NB4 (cell line): ENCODE measurements at places on chromosomes 5 and 9.

DNA sequence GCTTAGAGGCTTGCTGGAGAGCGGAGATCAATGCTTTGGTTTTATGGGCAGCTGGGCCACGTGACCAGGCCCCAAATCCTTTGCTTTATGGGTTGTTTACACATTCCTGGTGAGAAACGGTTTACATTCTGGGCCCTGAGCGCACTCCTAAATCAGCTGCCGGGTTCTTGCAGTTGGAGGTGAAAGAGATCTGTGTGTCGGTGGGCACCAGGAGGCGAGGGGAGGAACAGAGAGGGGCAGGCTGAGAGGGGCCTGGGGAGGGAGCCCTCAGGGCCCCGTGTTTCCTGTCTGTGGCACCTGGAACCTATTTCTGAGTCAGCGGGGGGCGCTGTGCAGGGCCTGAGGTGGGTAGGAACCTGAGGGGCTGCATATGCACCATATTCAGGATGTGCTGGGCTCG is 63.5 kb upstream of the HAND1 start:
- DNase-seq: no peak

- DNase-seq: no peak
Observed at GRCh38 chr5:359301-359897, 37.9 kb downstream of the AHRR start.

- DNase-seq: peak; percentile 24
Observed at GRCh38 chr9:35436933-35437332, 53.0 kb upstream of the RUSC2 start.

DNA sequence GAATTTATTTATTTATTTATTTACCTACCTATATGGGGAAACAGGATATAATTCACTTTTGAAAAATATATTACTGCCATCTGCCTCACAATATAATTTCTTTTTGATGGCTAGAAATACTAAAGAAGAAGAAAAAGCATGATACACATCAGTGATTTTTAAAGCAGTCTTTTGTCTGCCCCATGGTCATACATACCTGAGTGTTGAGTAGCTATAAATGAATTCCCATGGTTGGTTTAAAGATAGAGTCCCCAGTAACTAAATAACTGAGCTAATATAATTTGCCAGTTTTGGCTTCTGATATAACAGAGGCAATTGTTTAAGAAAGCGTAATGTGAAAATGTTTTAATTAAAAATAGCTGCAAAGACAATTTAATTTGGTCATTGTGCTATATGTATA is 447.8 kb downstream of the PDE4D start:
- no peak for DNase-seq

DNA sequence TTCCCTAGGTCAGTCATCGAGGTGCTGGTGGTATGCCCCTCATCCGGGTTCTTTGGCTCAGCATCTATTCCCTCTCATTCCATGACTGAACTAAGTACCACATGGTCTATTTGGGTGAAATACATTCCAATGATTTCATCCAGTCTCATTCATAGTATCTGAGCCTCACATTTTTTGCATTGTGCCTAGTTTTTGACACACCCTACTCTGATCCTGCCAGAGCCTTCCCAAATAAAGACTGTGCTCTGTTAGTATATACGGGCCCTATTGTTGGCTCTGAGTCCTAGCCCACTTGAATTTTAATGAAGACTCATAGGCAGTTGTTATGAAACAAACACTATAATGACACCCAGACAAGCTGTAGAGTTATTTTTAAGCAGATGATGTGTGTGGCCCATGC is 740.7 kb downstream of the CETN3 start:
- DNase-seq: no peak

- DNase-seq: no peak
Observed at GRCh38 chr9:68708513-68708912, 3.5 kb downstream of the PIP5K1B start.

- DNase-seq: peak; percentile 46
Observed at GRCh38 chr5:100828071-100828897, 74.8 kb downstream of the ST8SIA4 start.

DNA sequence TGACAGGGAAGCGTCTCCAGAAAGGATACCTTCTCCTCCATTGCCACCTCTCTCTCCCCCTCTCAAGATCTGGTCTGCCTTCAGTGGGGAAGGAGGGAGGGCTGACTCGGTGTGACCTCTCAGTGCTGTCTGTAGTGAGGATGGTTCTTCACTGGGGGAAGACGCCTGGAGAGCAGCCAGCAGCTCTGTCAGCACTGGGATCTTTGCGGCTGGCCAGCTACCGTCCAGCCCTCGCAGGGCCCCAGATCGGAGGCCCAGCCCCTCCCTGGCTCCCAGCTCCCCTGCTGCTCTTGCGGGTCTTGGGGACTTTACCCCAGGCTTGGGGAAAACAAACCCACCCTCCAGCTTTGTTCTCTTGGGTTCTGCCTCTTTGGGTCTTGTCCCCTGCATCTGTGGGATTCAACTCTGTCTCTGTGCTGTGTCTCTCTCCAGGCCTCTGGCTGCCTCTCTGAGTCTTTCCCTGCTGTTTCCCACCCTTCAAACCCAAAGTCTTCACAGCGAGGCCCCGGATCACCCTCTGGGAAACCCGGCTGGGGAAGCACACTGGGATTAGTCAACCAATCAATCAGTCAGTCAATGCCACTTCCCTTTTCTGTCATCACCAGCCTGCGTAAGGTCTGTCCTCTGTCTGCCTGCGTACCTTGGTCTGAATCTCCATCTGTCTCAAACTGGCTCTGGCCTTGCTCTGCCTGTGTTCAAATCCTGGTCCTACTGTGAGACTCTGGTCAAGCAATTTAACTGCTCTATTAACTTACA is 23.0 kb downstream of the FGF18 start:
- DNase-seq: no peak

- no peak for DNase-seq
Observed at GRCh38 chr5:44334622-44335021, 54.6 kb downstream of the FGF10 start.

DNA sequence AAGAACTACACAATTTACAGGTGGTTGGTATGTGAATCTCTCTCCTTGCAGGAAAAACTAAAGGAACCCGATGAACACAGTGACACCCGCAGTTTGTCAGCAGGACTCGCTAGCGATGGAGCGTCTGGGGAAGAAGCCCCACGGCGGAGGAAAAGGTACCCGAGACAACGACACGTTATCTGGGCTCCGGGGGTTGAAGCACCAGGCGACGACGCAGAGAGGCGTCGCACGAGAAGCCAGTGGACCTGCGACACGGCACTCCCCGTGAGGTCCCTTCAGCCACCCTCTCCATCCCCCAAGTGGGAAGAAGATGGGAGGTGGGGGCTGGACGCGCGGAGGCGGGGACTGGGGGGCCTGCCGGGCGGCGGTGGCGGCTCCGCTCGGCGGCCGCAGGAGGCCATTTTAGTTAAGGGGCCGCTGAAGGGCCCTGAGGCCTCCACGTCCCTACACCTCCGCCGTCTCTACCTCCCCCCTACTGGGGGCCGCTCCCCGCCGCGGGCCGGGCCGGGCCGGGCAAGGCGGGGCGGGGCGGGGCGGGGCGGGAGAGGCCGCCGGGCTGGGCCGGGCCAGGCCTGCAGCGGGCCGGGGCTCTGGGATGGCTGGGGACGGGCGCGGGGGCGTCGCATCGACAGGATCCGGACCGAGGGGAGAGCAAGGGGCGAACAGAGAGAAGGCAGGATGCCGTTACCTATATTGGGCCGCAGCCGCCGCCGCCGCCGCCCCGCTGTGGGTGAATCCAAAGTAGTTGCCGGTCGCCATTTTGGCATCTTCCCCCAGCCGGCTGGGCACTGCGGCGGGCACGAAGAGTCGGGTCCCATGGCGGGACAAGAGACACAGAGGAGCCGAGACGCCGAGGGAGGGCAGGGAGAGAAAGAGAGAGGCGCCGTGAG is 754 bp downstream of the ZFR start:
- DNase-seq: peak; percentile 73

GRCh38 chr9:121214005-121214404 is 12.3 kb upstream of the RAB14 start:
- no peak for DNase-seq

DNA sequence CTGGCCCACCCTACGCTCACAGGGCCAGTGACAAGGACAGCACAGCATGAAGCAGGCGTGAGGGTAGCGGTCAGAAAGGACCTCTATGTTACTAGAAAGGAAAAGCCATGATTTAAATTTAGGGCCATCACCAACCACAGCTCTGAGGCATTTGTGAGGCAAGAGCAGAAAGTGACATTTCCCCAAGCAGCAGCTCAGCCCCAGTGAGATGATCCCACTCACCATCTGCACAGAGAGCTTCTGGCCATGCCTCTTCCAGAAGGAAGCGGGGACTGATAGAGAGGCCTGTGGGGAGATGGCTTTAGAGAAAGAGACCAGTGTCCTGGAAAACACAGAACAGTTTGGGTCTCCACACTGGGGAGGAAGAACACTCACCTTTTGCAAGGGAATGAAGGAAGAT is 413.9 kb downstream of the SPOCK1 start:
- no peak for DNase-seq

GRCh38 chr9:70412832-70413463 is 1.5 kb downstream of the KLF9 start:
- DNase-seq: peak; percentile 34

GRCh38 chr5:54063817-54064216 is 246.6 kb downstream of the ARL15 start:
- no peak for DNase-seq

DNA sequence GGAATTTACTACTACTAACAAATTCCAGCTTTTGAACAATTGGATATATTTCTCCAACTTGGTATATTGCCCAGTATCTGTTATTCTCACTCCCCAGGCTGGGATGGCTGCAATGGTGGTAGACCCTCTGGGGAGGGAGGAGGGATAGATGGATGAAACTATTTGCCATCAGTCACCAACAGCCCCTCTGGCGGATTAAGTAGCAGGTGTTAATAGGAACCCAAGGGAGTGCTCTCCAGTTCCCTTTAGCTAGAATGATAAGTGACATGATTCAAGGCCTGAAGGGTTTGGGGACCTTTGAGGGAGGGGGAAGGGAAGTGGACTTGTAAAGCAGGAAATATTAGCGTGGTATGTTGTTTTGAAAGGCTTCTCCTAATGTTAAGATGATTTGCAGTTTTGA is 824.0 kb upstream of the ARRDC3 start:
- DNase-seq: no peak

GRCh38 chr5:78504704-78505677 is 143.6 kb downstream of the LHFPL2 start:
- no peak for DNase-seq

GRCh38 chr5:54471398-54471797 is 15.9 kb downstream of the HSPB3 start:
- DNase-seq: no peak

GRCh38 chr5:98349251-98349989 is 424.0 kb upstream of the RGMB start:
- DNase-seq: peak; percentile 35

GRCh38 chr9:105024529-105024928 is 96.6 kb upstream of the ABCA1 start:
- DNase-seq: peak; percentile 44

GRCh38 chr5:25119650-25120049 is 474.9 kb upstream of the CDH10 start:
- peak; percentile 35 for DNase-seq

DNA sequence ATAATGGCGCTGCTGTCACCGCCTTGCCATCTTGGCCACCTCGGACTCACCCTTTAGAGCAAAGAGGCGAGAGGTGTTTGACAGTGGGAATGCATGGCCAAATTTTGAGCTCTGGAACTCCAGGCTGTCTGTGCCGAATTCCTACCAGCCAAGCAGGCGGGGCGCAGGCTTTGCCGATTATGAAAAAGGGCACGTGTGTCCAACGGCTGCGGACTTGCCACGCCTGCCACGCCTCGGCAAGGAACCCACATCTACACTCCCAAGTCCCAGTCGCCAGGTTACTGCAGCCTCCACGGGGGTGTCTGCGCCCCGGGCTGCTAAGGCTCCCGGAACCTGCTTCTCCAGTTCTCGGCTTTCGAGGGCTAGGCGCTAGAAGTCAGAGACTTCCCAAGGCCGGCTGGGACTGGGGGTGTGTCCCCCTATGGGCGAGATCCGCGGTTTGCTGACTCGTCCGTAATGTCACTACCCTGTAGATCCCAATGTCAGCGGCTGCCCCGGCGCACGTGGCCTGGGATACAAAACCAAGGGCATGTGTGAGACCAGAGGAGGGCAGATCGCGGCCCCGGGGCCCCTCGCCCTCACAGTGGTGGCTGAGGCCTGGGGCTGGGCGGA is 2.8 kb downstream of the NPR3 start:
- no peak for DNase-seq

DNA sequence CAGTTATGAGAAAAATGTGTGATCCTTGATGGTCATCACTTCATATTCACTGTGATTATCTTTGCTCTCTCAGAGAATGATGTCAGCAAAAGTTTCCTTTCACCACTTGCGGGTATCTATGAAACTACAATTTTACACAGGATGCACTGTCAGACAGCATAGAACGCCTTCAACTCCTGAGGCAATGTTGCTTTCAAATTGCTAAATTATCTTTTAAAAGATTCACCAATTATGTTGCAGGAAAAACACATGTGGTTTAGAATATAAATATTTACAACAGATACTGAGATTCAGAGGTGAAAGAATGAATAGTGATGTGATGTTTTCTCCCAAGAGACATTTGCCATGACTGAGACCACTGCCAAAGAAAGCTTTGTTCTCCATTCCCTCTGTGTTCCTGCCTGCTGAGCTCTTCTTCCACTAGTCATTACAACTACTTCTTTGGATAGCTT is 879.8 kb upstream of the DMAC1 start:
- DNase-seq: no peak

GRCh38 chr5:158715592-158715991 is 384.1 kb downstream of the EBF1 start:
- no peak for DNase-seq

DNA sequence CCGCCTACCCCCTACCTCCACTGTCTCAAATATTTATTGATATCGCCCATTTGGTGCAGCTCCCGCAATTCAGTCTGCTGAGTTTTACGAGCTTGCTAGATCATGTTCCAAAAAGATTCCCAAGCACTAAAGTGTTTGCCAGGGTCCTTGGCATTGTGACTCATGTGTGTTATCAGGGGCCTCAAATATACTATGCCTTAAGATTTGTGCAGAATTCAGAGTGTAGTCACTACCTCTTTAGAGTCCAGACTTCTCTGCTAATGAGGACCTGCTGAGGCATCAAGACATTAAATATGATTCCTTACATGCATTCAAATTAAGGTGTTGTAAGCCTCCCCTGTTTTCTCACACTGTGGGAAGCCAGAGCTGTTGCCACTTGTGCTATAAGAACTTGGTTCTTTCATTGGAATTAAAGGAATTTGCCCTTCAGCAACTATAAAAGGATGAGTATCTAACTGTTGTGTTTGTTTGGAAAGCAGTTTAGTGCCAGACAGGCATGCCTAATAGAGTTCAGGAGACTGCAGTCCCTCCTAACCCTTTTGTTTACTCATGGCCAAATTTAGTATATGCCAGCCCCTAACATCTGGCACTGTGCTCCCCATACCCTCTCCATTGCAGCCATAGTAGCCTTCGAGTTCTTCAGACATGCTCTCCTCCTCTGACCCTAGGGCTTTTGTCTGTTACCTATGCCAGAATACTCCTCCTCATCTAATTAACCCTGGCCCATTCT is 316.4 kb downstream of the NR3C1 start:
- no peak for DNase-seq

GRCh38 chr9:25677301-25678146 is 720 bp downstream of the TUSC1 start:
- no peak for DNase-seq

GRCh38 chr5:156230887-156231286 is 96.1 kb upstream of the SGCD start:
- no peak for DNase-seq

GRCh38 chr5:172567294-172567693 is 73.8 kb upstream of the NEURL1B start:
- DNase-seq: no peak

- DNase-seq: peak; percentile 17
Observed at GRCh38 chr5:136057401-136058038, 28.7 kb downstream of the TGFBI start.
